NCI-H345 (cell line): ENCODE measurements at places on chromosomes 16 and 17.

DNA sequence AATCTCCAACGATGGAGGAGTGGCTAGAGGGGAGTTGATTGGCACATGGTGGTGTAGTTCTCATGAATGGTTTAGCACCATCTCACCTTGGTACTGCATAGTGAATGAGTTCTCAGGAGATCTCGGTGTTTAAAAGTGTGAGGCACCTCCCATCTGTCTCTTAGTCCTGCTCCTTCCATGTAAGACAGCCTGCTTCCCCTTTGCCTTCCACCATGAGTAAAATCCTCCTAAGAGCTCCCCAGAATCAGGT, 428.8 kb upstream of the MAF start:
- no peak for DNase-seq

- DNase-seq = no peak
These were observed 18.7 kb downstream of the CD300A start for GRCh38 chr17:74485022-74485743.

DNA sequence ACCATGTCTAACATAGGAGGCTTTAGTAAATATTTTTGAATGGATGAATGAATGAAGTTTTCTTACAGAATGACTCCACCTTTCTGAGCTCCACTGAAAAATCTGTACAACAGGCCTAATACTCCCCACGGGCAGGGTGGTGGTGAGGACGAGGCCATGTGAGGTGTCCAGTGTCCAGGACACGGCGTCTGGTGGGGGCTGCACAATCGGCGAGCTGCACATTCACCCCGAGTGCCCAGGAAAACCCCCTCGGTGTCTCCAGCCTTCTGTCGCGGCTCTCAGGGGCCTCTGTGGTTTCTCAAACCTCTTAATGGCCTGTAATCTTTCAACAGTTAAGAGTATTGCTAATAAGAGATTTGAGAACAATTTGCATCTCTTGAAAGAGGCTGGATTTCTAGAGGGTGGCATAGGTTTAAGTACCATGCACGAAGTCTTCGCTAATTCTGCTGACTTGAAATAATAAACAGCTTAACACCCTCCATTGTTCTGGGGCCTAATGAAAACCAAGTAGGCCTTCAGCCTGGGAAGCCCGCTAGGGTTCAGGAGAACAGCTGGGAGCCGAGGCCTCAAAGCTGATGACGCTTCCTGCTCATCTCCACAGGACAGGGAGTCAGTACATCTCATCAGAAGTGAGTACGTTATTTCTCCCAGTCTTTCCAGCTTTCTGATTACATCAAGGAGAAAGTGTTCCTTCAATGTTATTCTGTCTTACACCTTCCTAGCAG, 304.6 kb upstream of the FOXF1 start:
- DNase-seq = no peak

DNA sequence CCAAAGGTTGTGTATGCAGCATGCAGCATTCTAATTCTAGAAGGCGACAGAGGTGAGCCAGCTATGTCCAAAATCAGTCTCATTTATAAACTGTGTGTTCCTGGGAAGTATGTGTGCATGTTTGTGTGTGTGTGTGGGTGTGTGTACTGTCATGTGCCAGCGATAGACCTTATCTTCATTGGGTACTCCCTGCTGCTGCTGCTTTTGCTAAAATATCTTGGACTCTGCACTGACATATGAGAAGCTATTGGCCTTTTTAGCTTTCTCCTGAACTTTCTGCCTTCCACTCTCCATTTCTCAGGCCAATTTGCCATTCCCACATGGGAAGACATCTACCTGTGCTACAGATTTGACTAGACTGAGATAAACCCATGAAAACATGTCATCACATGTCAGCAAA, 2.0 kb upstream of the LPO start:
- DNase-seq = no peak

GRCh38 chr17:902463-902862, 77.1 kb downstream of the NXN start:
- DNase-seq = no peak

GRCh38 chr16:17404941-17405689, 65.6 kb downstream of the XYLT1 start:
- no peak for DNase-seq

GRCh38 chr16:84144209-84144858, 643 bp downstream of the HSDL1 start:
- peak; percentile 14 for DNase-seq

- DNase-seq = no peak
These were observed 135.8 kb downstream of the CDH8 start for GRCh38 chr16:61900482-61900881.

GRCh38 chr17:50317121-50317520, 28.8 kb upstream of the XYLT2 start:
- no peak for DNase-seq
